Activated CD8-positive, alpha-beta memory T cell treated with anti-CD3 and anti-CD28 coated beads for 4 hours (primary cell): ENCODE measurements at places on chromosomes 1 and 21.

GRCh38 chr1:247266053-247266452 lies 10.2 kb downstream of the VN1R5 start:
- no peak for DNase-seq

DNA sequence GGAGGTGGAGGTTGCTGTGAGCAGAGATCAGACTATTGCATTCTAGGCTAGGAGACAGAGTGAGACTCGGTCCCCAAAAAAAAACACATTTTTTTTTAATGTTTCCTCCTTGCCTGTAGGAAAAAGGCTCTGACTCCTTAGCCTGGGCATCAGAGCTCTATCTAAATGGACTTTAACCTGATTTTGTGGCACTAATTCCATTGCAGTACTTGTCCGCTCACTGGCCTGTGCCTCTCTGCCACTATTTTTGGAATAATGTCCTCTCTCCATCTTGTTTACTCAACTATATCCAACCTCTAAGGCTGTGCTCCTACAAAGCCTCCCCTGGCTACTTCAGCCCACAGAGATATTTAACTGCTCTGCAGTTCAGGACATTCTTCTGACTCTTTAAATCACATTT lies 26.5 kb downstream of the METTL18 start:
- no peak for DNase-seq

DNA sequence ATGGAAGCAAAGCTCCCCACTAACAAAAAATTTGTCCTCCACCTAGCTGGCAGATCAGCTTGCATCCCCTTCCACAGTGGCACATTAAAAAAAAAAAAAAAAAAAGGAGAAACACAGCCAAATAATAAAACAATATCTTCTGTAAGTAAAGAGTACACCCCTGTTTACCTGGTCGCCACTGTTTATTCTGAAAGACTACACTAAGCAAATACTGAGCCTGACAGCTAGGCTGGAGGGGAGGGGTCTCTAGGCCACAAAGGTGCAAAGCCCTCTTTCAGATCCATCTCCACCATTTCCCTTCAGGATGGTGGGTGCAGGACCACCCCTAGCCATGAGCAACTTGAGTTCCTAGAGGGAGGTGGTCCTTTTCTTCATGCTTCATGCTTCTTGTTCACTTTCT lies 22.8 kb upstream of the SLC45A3 start:
- DNase-seq: no peak

- no peak for DNase-seq
Observed at GRCh38 chr1:226466296-226466695, 58.4 kb upstream of the PARP1 start.

DNA sequence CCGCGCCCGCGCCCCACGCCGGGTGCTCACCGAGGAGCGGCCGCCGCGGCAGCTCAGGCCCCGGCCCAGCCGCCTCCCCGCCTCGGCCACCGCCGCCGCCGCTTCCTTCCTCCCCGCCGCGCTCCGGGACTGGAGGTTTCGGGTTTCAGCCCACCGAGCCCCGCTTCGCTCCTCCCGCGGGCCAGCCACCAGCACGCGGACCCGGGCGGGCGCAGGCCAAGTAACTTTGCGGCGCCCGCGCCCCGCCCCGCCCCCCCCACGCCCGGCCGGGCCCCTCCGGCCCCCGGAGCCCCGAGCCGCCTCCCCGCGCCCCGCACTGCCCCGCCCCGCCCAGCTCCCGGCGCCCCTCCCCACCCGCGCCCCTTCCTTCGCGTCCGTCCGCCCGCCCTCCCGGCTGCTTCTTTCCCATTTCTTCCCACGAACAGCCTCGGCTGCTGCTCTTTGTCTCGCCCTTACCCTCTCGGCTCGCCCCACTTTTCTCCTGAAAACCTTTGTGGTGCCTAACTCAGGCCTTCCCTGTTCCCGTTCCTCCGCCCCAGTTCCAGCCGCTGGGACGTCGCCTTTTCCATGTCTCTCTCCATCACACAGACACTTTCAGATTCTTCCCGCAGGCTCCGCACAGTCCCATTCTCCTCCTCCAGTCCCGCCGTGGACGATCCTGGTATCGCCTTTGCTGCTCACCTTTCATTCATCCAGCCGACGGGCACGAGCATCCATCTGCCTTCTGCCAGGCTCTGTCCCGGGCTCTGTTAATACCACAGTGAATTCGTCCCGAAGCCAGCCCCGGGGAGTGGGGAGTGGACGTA lies at the start of gene GPR161:
Gene GPR161, minus strand, starts transcription at position 222 of the 806 bp plus-strand sequence. CDS start 32,080 bp downstream, outside the sequence.
- no peak for DNase-seq

DNA sequence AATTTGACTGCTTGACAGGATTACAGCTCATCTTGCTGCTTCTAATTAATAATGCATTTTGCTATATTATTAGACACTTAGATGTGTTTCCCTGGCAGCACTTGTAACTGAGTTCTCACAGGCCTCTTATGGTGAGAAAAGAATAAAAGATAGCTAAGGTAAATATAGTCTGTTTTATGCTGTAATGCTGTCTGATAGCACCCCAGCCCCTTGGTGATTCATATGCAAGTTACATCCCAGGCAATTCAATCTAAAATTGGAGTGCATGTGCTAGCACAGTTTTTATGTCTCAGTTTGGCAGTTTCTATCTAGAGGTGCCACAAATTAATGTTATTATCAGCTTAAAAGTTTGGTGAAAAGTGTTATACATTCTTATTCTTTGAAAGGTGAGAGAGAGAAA lies 42.2 kb downstream of the RGS13 start:
- no peak for DNase-seq

DNA sequence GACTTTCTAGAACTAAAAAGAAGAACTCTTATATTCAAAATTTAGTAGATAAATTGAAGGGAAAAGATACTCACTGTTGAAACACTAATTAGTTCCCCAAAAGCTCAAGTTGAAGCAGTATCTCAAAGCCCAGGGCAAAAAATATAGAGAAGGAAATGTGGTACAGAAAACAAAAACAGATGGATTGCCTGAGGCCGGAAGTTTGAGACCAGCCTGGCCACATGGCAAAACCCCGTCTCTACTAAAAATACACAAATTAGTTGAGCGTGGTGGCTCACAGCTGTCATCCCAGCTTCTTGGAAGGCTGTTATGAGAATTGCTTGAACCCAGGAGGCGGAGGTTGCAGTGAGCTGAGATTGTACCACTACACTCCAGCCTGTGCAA lies 36.0 kb downstream of the FAM177B start:
- no peak for DNase-seq

GRCh38 chr1:178411756-178412399 lies 84.9 kb downstream of the CLEC20A start:
- no peak for DNase-seq

DNA sequence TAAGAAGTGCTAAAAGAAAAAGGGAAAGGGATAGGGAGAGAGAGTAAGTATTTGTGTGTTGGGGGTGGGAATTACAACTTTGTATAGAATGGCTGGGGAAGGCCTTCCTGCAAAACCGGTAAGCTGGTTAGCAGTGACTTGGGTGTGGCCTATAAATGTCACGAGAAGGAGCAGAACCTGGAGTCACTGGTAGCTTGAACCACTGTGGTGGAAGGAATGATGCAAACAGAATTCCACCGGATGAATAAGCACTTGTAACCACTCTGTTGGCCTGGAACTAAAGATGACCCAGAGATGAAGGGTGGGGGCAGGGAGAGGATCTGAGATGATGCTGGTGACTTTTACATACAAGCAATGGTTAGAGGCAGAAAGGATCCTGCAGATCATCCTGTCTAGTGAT lies 8.9 kb downstream of the XKR8 start:
- no peak for DNase-seq

DNA sequence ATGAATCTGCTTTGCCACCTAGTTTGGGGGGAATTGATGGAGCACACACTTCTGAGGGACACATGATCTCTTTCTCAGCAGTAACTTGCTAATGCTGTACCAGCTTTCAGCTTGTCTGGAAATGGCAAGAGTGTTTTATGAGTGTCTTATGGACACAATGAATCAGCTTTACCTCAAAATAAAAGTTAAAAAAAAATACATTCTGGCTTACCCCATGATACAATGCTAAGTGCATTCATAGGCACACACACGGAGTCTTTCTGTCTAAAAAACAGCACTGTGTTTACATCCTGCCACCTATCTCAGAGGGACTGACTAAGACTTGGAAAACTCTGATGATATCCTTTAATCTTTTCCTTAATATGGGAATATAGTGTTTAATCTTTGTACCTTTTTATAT lies 455.5 kb upstream of the ADAMTS5 start:
- no peak for DNase-seq

GRCh38 chr21:26389971-26390641 lies 183.0 kb downstream of the CYYR1 start:
- DNase-seq: no peak

DNA sequence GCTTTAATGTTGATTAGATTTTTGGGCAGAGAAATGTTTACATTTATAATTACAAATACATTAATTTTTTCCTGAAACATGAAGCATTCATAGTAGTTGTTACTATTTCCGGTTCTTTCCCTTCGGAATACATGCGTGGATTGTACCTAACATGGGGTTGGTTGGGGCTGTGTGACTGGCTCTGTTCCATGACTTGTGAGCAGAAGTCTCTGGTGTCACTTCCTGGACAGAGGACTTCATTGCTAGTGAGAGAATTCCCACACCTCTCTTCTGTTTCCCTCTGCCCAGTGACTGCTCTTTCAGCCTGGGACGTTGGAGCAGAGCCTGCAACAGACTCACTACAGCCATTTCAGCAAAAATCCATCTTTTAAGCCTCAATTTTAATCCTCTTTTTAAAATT lies 231.4 kb downstream of the GRIK1 start:
- DNase-seq: no peak

DNA sequence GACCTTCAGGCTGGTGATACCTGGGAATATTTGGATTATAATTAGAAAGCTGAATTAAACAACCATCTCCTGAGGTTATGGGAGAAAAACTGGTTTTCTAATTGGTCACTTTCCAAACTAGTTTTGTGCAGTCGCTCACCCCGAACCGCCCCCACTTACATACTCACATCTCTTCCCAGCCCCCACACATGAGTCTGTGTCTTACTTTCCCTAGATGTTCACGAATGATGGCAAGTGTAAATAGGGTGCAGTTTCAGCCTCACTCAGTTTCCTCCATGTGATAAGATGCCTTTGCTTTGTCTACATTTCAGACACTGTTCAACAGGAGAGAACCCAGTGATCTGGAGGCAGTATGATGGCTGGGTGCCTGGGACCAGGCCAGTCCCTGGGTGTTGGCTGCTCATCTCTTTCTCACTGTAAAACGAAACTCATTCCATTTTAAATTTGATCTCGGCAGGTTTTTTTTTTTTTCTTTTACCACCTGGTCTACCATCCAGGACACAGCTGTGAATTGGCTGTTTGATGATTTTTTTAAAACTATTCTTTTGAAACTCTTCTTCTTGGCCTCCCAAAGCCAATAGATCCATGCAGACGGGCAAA lies 164.3 kb upstream of the RAB4A start:
- no peak for DNase-seq

GRCh38 chr1:19112891-19113696 lies 97.0 kb downstream of the UBR4 start:
- no peak for DNase-seq

- no peak for DNase-seq
Observed at GRCh38 chr1:6447818-6448748, 17.9 kb downstream of the TNFRSF25 start.

DNA sequence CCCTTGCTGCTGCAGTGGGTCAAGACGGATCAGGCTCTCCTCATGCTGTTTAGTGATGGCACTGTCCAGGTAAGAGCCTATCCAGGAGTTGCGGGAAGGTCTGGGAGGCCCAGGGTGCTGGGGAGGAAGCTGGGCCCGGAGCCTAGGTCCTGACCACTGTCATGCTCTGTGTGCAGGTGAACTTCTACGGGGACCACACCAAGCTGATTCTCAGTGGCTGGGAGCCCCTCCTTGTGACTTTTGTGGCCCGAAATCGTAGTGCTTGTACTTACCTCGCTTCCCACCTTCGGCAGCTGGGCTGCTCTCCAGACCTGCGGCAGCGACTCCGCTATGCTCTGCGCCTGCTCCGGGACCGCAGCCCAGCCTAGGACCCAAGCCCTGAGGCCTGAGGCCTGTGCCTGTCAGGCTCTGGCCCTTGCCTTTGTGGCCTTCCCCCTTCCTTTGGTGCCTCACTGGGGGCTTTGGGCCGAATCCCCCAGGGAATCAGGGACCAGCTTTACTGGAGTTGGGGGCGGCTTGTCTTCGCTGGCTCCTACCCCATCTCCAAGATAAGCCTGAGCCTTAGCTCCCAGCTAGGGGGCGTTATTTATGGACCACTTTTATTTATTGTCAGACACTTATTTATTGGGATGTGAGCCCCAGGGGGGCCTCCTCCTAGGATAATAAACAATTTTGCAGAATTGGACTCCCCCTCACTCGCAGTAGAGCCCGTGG lies 1.7 kb downstream of the DYNLT4 start:
- no peak for DNase-seq

GRCh38 chr1:101262630-101263348 lies 26.0 kb downstream of the S1PR1 start:
- DNase-seq: no peak

DNA sequence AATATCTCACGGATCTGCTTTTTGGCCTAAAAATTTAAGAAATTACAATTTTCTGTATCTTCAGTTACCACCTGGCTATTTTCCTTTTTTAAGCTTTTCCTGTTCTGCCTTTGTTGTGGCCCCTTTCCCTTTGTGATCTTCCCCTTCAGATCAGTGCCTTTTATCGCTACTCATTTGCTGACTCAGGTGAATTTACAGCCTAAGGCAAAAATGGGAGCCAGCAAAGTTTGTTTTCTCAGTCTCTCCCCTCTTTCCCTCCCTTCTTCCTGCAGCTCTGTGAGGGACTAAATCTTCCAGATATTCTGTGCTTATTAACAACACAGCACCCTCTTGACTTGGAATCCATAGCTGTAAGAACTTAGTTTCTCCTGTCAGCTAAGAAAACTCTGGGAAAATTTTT lies 5.3 kb upstream of the PRRC2C start:
- no peak for DNase-seq

DNA sequence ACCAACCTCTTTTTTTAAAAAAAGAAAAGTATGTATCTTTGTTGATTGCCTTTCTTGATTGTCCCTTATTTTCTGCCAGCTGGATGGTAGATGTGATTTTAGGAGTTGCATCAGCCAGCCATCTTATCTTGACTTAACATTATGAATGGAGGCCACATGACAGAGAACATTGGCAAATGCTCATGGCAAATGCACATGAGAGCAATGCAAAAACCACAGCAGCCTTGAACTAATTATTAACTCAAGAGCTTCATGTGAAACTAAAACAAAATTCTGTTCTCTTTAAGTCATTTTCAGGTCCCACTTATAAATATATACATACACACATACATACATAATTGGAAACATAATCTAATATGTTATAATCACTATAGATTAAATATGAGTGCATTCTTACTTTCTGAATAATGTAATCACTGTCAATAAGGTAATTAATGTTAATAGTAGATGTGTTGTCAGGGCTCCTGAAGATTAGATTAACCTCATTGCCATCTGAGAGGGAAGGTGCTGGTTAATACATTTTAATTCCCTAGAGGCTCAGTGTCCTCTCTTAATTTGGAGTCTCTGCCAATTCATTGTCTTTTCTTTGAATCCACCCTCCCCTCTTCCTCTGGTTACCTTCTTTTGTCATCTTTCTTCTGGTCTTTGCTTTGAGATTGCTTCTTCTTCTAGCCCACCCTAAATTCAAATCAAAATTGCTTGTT lies 962.2 kb downstream of the ADGRL2 start:
- DNase-seq: no peak

- DNase-seq: no peak
Observed at GRCh38 chr1:21152423-21153100, 24.1 kb downstream of the EIF4G3 start.
